ENCODE measurements at places on chromosomes 1 and 21.

GRCh38 chr1:1156140-1157032 is 17.3 kb upstream of the TTLL10 start:
- DNase-seq = no peak

DNA sequence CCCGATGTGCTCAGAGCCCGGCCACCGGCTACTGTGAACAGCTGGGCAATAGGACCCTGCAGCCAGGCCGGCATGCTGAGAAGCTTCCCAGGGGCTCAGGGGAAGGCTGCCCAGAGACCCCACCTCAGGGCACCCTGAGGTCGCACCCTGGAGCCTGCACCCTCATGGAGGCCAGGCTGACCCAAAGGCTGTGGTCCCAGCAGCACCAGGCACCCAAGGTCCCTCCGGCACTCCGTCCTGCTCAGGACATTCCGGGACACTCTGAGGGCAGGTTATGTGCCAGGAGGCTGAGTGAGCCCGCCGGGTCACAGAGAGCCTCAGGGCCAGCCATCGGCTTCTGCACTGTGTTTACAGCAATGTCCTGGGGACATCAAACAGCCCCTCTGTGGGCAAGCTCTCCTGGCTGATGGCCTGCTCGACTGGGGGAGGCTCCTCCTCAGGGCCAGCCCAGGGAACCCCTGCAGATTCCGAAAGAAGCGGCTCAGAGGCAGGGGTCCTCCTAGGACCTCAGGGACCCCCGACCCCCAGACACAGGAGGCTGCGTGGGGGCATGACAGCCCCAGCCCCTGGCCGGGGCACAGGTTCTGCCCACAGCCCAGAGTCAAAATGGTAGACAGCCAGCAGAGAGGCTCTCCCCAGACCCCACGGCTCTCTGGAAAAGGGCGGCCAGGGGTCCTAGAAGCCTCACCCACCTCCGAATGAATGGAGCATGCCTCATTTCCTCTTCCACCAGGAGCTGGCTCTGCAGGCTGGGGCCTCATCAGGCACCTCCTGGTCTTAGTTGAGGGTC is 8.2 kb downstream of the SLC19A1 start:
- DNase-seq = no peak

GRCh38 chr1:92464588-92465255 is 22.0 kb downstream of the GFI1 start:
- no peak for DNase-seq

DNA sequence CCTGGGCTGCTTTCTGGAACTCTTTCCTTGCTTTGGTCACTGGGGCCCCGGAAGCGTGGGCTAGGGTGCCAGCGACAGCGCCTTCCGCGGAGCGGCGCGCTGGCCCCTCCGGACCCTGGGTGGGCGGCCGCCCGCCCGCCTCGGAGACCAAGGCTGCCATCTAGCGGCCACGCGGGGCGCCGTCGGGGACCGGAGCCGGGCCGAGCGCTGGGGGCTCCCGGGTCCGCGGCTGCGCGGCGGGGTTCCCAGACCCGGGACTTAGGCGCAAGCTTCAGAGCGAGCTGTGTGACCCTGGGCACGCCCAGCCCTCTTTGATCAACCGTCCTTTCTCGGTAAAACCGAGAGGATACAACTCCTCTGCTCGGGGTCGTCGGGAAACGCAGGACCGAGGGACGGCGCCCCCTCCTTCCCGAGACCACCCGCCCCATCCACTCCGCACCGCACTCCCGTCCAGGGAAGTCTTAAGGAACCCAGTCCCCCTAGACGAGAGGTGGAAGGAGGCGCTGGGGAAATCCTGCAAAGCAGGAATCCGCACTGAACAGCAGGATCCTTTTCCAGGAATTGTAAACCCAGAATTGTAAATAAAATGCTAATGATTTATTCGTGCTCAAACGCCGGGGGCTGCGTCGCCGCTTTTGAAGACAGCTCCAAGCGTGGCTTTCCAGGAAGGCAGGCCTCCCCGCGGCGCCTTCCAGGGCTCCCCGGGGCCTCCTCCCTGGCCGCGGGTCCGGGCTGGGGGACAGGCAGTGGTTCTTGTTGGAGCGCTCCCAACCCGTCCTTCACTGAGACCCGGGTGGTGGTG is 41.2 kb downstream of the RRAGC start:
- DNase-seq = no peak
